ENCODE measurements at places on chromosomes 16 and 17.

DNA sequence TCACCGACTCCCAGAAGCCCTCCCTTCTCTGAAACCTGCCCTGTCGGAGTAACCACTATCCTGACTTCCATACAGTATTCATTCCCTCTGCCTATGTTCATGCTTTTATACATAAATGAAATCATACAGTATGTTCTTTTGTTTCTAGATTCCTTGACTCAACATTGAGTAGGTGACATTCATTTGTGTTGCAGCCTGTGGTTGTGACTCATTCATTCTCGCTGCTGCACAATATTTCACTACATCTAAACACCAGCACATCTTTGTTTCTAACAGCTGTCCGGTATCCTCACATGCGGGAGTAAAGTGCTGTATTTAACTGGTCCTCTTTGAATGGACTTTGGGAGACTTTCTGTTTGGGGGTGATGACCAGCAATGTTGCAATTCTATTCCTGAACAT lies 135.0 kb upstream of the FOXF1 start:
- no peak for DNase-seq

GRCh38 chr17:77385750-77386501 lies 245.2 kb downstream of the SEC14L1 start:
- no peak for DNase-seq

- DNase-seq, result no peak
Observed at GRCh38 chr16:88906020-88906419, 39.6 kb upstream of the PABPN1L start.

DNA sequence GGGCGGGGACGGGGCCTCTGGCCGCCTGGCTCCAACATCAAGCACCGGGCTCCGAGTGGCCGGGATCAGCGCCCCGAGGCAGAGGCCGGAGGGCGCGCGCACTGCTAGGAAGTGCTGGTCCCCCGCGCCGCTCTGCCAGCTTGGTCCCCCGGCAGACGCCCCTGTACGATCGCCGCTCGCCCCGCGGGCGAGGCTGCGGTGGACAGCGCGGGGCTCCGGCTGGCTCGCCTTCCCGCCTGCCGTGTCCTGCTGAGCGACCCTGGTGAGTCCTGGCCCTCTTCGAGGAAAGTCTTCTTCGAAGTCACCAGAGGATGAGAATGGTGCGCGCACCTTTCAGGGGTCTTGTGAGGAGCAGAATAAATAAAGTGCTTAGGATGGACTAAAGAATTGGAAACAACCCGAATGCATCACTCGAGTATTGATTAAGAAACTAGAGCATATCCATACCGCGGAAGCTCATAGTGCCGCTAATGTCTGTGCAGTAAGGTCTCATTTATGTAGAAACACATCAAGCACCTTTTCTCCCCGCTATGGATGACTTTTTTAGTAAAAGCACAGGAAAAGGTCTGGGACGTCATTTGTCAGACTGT lies 392 bp downstream of the ZNF213 start:
- no peak for DNase-seq

DNA sequence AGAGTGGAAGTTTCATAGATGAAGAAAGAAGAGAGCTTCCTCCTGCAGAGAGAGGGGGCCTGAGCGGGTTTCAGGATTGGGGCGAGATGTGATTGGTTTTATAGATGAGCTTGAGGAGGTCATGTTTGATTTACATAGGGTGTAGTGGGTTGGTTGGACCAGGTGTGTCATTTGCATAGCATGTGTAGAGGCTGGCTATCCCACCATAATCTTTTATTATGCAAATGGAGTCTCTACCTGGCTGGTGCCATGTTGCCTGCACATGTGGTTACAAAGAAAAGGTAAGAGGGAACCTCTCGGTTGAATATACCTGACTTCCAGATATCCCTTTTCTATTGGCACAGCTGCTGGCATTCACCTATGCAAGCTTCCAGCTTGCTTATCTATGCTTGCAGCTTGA lies 228.1 kb downstream of the BCAS3 start:
- DNase-seq, result no peak

DNA sequence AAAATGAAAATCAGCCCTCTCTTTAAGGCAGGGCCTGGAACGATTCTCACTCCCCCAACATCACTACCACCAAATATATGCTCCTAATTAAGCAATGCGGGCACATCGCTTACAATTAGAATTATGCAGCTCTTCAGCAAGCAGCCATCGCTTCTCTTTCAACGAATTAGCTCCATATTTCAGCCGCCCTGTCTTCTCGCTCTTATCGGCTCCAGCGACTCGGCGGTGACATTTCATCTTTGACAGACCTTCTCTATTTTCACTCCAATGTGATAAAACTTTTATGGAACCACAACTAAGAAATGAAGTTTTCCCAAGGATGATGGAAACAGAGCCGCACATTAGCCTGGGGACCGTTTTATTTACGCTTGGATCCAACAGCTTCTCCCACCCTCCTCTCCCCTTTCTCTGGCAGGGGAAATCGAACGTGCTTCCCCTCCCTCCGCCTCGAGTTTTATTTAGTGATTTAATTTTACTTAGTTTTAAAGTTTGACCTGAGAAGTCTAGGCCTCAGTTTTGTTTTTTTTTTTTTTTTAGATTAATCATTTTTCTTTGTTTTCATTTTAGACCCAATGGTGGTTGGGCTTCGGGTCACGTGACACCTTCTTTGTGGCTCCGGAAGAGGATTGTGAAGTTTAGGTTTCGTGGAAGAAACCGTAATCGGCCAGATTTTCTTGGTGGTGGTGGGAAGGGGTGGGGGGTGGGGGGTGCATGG lies 3.1 kb upstream of the HOXB2 start:
- DNase-seq, result no peak

DNA sequence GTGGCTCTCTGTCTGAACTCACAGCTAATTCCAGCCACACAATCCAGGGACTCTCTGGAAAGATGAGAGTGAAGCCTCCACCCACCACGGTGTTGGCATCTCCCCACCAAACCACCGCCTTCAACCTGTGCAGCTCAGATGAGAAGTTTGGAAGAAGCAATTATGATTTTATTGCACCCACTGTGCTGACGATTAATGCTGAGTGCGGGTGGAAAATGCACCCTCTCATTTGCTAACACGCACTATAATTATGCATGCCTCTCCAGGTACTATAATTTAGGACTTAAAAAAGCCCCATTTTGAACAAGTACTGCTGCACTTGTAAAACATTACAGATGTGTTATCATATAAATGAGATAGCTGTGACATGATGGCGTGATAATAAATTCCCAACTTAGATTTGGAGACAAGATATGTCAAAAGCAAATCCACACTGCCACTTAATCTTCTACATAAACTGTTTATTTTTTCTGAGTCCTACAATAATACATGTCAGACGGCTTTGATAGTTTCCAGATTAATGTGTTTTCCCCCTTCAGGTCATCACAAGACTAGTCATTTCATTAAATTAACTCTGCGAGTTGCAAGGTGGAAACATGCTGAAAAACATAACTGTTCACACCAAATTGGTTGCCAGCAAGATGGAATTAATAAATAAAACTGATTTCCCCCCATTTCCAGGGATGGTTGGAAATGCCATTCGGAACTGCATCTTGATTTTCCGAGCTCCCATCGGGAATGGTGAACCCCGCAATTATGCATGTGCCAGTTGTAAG lies 466.5 kb upstream of the MAF start:
- DNase-seq, result no peak

DNA sequence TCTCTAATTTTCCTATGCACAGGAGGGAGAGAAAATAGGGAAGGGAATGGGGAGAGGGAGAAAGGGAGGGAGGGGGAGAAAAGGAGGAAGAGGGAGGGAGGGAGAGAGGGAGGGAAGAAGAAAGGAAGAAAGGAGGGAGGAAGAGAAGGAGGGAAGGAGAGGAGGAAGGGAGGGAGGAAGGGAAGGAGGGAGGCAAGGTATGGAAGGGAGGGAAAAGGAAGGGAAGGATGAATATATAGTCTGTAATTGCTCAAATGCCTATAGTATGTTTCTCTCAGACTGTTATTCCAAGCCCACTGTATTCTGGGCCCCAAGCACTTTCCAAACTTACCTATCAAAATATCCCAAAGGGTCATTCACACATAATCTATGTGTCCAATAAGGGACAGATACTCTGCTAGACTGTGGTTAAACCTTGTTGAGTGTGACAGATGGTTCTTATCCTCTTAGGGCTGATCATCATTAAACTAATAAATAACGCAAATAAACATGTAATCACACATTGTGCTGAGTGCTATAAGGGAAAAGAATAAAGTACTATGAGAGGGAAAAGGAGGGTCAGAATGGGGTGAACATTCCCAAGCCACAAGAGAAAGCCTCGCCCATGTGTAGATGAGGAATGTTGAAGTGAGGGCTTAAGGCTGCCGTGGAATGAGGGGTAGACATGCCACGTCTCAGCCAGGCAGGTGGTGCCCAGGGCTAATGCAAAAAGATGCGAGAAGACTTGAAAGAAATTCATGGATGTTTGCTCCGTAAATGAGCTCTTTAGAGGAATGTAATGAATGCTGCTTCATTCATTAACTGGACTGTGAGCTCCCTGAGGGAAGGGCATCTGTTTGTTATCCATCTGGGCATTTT lies 30.6 kb downstream of the ASIC2 start:
- no peak for DNase-seq

Data from NCI-H2029 treated with DMSO at 0.1 percent for 48 hours (cell line).